ENCODE measurements at places on chromosomes 13 and 19.

- DNase-seq: no peak
These were observed 378.9 kb downstream of the PCDH20 start for GRCh38 chr13:61036715-61037114.

GRCh38 chr19:46860846-46861690, at the start of gene ARHGAP35:
Gene ARHGAP35, plus strand, starts transcription at chr19:46860997. Its CDS starts 57,679 bp downstream, at chr19:46918676.
- DNase-seq: peak; percentile 95

DNA sequence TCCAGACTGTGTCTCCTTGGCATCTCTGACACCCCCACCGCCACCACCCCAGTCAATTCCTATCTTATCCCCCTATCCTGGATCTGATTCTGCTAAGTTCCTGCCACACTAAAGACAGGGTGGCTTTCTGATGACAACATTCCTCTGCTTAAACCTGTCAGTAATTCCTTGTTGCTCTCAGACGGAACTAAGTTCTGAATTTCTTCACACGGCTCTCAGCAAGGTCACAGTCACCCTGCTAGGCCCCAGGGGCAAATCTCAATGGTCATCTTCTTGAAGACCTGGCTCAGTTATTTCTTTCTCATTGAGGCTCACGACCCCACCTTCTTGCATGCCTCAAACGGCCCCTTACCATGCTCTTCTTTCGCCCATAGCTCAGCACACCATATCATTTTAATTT, 7.6 kb downstream of the ALOX5AP start:
- DNase-seq: no peak

GRCh38 chr13:80048030-80048429, 292.9 kb downstream of the SPRY2 start:
- no peak for DNase-seq

- peak; percentile 98 for DNase-seq
These were observed 3.9 kb downstream of the MIDN start for GRCh38 chr19:1252221-1252820.

GRCh38 chr13:110353339-110353977, 46.4 kb downstream of the COL4A2 start:
- DNase-seq: no peak

DNA sequence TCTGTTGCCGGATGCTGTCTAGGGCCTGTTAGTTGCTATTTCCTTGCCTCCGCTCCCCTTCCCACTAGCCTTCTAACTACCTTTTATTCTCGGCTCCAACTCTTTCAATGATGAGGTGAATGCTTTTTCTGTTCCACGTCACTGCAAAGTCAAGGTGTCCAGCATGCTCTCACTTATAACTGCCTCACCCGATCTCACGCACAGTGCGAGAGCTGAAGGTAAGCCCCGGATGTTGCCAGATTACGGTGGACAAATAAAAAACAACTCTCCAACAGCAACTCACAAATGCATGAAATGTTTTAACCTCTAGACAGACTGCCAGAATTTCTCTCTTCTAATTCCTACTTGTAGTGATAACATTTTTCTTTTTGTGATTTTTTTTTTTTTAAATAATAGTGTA, 169.9 kb downstream of the STK24 start:
- DNase-seq: no peak

DNA sequence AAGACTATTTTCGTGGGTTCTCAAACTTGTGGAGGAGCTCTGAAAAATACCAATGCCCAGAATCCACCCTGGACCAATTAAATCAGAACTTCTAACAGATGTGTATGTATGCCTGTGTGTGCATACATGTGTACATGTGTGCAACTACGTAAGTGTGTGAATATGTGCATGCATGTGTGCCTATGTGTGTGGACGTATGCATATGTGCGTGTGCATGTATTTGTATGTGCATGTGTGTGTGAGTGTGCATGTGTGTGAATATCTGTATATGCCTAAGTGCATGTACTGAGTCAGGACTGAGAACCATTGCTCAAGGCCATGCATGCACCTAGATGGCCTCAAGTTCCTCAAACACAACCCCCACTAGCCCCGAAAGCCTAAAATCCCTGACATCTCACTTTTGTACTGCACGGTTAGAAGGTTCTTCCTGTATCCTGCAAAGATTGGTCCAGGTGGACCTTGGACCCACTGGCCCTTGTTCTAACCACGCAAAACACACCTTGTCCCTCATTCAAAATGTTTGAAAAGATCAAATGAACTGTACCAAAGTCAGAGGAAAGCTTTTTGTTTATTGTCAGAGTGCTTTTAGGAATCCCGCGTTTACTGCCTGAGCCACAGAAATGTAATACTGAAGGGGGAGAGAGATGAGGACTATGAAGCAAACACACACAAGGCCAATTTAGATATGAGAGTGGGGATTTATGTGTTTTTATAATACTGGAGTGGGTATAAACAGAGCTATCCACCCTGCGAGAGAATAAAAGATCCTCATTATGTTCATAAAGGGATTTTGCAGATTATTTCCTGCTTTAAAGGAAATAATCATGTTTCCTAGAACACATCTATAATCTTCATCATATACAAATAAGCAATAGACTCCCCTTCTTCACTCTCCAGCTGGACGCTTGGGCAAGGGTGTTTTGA, 39.1 kb downstream of the LATS2 start:
- no peak for DNase-seq

GRCh38 chr19:28633319-28634018, 579.5 kb downstream of the UQCRFS1 start:
- DNase-seq: peak; percentile 19

- peak; percentile 44 for DNase-seq
These were observed 13.8 kb downstream of the RASA3 start for GRCh38 chr13:114118511-114119123.

DNA sequence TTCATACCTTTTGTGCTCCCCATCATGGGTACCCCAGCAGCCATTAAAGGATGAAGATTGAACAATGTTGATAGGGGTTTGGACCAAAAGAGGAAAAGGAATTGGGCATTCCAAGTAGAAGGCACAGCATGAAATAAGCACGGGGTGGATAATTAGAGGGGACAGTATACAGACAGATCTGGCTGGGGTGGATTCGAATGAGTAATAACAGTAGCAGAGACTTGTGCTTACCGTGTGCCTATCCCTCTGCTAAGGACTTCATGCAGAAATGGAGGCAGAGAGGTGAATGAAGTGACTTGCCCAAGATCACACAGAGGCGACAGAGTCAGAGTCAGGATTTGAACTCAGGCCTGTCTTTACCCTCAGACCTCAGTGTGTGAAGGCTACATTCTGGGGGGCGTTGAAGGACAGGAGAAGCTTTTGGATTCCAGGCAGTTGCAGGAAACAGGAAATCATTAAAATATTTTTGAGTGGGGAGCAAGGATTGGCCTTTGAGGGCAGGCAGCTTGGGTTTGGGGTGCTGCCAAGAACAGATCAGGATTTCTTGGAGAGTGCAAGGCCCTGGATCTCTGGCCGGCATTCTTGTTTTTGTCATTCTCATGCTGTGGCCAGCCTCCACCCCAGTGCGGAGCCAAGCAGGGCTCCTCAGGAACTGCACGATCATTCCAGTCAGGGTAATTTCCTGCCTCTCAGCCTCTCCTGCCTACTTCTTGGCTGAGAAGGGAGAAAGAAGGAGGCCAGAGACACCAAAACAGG, 18.7 kb downstream of the PAF1 start:
- DNase-seq: peak; percentile 90

DNA sequence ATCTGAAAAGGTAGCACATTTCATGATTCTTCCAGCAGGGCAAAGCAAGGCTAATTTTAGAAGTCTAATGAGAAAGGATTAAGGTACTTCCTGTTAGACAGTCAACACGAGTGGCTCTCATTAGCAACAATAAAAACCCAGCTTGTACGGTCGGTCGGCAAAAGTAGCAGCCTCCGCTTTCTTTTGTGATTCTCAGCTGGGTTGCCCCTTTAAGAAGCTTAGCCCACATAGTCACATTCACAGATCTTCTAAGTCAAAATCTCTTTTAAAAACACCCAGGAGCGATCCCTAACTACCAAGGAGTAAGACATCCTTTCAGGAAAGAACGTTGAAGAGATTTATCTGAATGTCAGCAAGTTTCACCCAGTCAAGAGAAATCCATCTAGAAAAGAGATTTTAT, 684.8 kb downstream of the DIAPH3 start:
- no peak for DNase-seq

- no peak for DNase-seq
These were observed 34.1 kb downstream of the CRTC1 start for GRCh38 chr19:18717601-18718000.

DNA sequence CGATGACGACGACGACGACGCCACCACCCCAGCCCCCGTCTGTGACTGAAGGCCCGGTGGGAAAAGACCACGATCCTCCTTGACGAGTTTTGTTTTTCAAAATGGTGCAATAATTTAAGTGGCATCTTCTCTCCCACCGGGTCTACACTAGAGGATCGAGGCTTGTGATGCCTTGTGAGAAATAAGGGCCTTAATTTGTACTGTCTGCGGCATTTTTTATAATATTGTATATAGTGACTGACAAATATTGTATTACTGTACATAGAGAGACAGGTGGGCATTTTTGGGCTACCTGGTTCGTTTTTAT, 2.5 kb downstream of the KLF2 start:
- no peak for DNase-seq

DNA sequence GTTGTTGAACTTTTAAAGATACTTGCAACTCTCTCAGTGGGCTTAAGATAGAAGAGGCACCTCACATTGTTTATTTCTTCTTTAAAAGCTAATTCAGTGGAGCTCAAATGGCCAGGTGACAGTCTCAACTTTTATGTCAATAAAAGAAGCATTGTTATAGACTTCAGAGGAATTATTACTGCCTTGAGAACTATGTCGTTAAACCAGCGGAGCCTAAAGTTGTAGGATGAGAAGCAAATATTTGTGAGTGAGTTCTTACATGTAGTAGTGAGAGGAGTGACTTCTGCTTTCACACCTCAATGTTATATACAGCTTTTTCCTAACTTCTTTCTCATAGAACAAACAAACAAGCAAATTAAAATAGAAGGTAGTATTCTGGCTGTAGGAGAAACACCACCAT, 31.2 kb upstream of the DGKH start:
- DNase-seq: no peak
